ENCODE measurements at places on chromosomes 7 and 10.

- no peak for DNase-seq
Observed at GRCh38 chr7:80140388-80140787, 5.8 kb downstream of the GNAI1 start.

DNA sequence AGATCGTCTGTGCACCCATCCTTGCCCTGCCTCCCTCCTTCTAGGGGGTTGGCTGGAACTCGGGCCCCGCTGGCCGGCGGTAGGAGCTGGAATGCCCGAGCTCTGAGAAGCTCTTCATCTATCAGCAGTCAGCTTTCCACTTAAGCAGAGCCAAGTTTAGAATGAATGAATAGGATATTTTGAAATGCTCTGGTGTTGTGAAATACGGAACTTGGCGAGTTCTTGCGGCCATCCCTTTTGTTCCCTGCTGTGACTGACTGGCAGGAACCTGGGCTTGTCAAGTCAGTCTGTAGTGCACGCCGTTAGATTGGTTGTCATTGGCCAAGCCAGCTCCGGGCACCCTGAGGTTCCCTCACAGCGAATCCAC is 33.3 kb downstream of the FOXK1 start:
- DNase-seq: no peak

DNA sequence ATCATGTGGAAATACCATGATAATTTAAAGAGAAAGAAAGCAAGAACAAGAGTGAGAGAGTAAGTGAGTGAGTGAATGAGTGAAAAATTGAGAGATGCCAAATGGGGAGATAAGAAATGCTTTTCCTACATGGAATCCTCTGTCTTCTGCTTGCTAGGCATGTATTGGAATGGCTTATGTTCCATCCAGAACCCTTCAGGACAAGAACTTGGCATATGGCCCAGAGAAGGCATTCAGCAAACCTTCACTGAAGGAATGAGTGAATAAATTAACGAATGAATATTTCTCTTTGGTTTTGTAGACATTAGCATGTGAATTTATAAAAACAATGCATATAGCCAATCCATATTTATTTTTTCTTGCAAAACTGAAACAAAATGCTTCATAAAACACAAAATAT is 162.2 kb downstream of the LRRTM3 start:
- no peak for DNase-seq

DNA sequence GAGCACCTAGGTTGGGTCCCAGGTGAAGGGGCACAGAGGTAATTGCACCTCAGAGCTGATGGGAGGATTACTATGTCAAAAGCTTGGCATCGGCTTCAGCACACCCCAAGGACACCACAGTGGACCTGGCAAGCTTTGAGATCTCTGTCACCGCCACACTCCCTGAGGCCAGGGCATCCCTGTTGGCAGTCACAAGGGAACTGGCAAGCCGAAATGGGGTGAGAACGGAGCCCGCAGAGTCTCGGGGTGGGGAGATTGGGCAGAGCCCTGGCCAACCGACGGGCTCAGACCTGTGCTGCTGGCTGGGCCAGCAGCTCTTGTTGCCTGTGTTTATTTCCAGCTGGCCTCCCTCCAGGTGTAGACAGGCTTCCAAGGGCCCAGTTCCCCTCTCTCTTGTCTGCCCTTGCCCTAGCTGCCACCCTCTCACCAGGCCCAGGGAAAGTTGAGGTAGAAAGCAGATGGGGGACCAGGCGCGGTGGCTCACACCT is 2.5 kb downstream of the HSPB1 start:
- DNase-seq: no peak

- no peak for DNase-seq
Observed at GRCh38 chr7:104779888-104780287, 234.1 kb upstream of the KMT2E start.

DNA sequence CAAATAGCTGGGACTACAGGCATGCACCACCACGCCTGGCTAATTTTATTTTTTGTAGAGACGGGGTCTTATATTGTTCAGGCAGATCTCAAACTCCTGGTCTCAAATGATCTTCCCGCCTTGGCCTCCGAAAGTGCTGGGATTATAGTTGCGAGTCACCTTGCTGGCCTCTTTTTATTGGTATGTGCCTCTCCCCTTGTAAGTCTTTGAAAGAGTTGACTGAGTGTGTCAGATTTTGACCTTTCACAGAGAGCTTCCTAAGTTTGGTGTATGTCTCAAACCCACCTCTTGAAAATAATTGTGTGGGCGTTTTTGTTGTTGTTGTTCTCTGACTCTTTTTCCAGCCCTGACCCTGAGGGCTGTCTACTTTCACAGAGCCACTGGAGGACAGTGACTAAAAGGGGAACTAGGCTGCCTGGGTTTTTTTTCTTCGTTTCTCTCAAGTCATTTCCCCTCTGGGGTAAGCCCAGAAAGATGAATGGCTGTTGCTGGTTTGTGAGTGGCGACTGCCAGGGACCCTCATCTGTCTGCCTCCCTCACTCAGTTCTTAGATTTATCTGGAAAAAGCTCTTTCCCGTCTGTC is 262.8 kb downstream of the ZEB1 start:
- DNase-seq: no peak

DNA sequence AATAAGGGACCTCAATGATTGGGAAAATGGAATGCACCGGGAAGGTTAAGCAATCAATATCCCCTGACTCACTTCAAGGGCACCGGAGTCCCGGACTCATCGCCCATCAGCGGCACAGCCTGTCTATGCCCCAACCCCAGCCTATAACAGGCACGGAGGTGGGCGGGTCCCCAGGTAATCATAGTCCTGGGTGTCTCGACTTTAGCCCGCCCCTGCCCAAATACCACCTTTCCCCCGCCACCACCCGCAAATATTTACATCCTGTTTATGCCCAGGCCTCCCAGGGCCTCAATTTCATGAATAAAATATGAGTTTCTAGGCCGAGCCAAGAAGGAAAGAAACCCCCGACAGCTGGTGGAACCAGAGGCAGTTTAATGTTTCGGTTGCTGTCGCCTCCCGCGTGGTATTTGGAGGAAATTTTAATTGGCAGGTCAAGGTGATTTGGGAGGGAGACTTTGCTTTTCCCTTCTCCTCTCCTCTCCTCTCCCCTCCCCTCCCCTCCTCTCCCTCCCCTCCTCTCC is 15.6 kb upstream of the RFC2 start:
- peak; percentile 39 for DNase-seq

GRCh38 chr10:235915-236314 is 100.7 kb downstream of the ZMYND11 start:
- no peak for DNase-seq

- no peak for DNase-seq
Observed at GRCh38 chr7:91424371-91424770, 160.1 kb downstream of the FZD1 start.

GRCh38 chr10:58512491-58513187 is at the start of gene BICC1:
Gene BICC1 (plus strand): TSS chr10:58512872. CDS start chr10:58513144, 272 bp downstream.
- peak; percentile 11 for DNase-seq

- DNase-seq: no peak
Observed at GRCh38 chr10:47323636-47324296, 1.5 kb downstream of the GDF2 start.

DNA sequence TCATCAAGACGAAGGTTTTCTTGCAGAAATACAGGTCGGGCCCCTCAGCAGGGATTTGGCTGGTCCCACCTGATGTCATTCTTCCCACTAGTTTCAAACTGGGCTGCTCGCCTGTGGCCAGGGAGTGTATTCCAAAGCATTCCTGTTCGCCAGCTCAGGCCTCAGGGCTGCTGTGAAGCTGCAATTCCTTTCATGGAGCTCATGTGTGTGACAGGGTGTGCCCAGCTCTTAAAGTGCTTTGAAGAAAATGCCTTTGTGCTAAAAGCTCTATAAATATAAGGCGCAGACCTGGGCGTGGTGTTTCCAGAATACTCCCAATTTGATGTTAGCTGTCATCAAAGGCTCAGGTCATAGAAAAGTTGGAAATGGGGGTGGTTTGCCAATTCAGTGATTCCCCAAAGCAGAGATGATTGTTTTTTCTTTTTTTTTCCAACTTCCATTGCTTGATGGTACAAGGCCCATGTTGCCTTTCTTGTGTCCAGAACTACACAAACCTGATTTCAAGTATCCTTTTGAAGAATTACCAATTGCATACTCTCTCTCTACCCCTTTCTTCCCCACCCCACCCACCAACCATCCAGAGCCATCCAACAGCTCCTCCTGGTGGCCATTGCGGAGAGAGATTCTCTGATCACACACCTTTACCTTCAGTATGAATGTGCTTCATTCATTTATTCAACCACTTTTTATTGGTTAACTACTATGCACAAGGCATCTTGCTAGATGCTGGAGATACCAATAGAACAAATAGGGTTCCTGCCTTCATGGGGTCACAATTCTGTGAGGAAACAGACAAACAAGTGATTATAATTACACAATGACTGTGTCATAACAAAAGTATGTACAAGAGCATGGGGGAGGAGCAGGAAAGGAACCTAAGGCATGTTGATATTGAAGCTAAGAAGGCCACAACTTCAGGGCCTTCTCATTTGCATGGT is 297.3 kb upstream of the LYZL1 start:
- DNase-seq: peak; percentile 10

DNA sequence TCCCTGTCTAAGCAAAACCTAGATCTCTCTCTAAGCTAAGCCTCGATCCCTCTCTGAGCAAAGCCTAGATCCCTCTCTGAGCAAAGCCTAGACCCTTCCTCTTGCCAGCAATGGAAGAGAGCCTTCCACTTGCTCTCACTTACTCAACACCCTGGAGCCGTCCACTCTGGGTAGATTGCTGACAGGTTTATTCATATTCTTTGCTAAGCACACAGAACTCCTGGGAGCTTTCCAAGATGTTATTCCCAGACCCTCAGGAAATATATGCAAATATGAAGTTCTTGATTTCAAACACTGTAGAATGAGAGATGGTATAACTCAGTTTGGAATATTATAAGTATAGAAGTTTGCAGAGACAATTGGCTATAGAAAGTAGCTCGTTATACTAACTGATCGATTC is 503.8 kb upstream of the CELF2 start:
- no peak for DNase-seq

DNA sequence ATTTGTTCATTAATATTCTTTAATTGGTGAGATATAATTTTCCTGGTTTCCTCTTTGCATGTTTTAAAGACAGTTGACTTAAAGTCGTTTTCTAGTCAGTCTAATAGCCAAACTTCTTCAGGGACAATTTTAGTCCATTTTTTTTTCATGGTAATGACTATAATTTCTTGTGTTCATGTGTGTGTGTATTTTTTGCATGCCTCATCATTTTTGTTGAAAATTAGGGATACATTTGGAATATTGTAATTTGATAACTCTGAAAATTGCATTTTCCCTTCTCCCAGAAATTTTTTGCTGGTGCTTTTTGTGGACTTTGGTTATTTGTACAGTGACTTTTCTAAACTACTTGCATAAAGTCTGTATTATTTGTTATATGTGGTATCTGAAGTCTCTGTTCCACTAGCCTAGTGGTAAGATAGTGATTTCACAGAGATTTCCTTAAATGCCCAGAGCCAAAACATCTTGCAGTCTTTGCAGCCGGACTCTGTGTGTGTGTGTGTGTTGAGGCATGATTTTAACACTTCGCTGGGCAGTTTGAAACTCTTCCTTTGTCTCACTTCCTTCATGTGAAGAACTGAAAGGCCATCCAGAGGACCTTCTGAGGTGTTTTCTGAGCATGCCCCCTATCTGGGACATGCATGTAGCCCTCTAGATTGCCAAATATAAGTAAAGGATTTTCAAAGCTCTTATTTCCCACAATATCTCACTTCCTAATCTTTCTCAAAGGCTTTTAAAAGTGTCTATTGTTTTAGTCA is 40.9 kb upstream of the ZNF365 start:
- DNase-seq: no peak

DNA sequence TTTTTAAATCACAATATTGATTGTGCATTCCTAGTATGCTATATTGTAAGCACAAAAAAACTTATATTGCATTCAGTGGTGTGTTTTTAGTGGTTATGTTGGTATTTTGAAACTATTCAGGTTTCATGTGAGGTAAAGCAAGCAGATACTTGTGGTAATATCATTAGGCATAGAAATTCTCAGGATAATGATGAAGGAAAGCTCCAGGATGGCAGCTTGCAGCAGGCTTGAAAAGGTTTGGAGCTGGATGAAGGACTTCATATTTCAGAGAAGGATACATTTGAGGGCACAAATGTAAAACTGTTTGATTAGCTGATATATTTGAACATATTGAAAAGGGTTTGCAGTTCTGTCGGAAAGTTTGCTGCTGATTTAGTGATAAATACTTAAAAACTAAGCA is 17.5 kb downstream of the TRIM24 start:
- no peak for DNase-seq

GRCh38 chr10:30454744-30455510 is 20.9 kb downstream of the MAP3K8 start:
- DNase-seq: no peak

DNA sequence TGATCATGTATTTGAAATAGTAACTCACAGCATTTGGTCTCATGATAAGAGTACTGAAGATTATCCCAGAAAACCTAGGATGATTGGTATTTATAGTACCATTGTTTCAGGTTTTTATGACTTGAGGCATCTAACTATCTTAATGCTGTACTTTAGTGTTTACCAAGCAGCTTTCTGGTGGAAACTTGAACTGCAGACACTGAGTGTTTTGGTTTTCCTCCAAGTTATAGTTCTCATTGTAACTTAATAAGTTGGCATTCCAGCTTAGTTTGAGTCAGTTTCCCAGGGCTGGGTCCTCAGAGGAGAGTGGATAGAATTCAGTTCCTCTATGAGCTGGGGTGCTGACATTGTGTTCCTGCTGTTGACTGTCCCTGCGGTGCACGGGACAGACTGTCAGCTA is 50.4 kb downstream of the SEC23IP start:
- DNase-seq: no peak

GRCh38 chr7:133688483-133689239 is 435.8 kb downstream of the EXOC4 start:
- no peak for DNase-seq

DNA sequence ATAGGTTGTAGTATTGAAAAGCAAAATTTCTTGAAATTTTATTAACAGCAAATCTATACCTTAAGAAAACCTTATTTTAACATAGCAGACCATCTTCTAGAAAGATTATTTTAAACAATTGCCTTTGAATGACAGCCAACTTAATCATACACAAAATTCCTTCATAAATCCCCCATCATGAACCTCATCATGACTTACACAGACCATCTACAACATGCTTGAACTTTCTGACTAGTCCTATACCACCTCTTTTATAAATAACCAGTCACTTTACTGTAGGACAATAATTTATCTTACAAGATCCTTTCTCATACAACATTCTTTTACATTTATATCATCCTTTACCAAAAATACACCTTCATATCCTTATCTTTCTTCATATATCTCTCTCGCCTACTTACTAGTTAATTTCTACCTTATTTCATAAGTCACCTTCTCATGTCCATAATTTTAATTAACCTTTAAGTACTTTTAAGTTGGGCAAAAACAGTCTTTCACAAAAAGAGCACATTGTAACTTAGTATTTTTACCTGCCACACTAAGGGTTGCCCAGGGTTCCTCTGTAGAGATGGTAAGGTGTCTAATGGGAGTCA is 16.6 kb upstream of the PTN start:
- no peak for DNase-seq

Measured in T-helper 2 cell treated with Interferon-gamma antibody and Interleukin-4, amounts not matched to agents 5 μg/mL and 100 μg/mL, for 36 hours (primary cell).